ENCODE measurements at places on chromosomes 4 and X.
A peak's percentile ranks its signal among the peaks of the same experiment; 100 is the strongest.

DNA sequence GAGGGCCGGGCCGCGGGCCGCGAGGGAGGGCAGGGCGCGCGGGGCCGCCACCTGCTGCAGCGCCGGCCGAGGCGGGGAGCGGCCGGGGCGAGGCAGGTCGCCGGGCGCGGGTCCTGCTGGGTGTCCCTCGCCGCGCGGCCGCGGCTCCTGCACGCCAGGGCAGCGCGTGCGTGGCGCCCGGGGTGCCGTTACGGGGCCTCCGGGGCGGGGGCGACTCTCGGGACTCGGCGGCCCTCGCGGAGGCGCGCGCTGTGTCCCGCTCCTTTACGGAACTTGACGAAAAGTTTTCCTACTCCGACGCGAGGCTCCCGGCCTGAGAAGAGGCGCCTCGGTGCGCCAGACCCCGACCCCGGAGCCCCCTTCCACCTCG lies 329 bp downstream of the TBC1D14 start:
- DNase-seq, result no peak

- DNase-seq, result no peak
These were observed 86.6 kb upstream of the TMEM150C start for GRCh38 chr4:82648356-82648755.

GRCh38 chr4:73821325-73821724 lies 15.2 kb upstream of the CXCL6 start:
- DNase-seq, result no peak

DNA sequence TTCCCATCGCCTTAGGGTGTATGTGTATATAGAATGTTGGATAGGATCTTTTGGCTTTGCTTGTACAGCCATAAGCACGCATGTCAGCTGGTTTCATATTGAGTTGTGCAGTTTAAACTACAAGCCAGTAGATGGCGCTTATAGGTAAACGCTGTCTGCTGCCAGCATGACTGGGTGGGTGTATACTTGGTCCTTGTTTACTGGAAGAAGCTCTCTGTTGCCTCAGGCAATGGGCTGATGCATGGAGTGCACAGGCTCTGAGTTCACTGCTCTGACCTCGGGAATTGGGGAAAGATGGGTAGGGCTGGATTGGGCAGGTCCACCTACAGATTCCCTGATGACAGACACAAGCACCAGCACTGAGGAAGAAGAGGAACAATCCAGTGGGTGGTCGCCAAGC lies 831.5 kb downstream of the STIM2 start:
- DNase-seq, result no peak

DNA sequence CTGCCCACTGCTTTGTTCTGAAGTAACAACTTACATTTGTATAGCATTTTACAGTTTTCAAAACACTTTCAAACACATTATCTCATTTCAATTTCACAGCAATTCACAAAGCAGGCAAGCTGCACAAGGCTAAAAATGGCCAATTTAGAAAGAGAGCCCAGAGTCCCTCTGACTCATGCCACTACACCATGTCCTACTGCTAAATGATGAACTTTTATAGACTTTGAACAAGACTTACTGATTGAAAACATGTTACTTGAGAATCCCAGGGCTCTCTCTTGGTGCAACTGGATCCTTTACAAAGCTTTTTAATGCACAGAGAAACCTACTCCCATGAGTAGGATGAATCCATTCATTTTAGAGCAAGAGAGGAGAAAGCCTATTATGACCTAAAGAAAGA lies 5.8 kb upstream of the G3BP2 start:
- no peak for DNase-seq

DNA sequence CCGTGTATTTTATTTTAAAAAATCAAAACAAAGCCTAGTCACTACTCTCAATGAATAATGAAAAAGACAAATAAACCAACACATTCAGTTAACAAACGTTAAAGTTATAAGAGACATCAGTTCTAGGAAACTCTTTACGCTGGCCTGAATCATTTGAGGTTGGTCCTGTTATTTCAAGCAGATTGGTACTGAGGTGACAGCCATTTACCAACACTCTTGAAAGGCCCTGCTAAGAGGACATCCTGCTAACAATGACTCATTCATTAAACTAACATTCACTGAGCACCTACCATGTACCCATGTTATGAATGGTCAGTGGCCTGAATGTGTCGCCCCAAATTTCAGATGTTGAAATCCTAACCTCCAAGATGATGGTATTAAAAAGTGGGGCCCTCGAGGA lies 57.1 kb upstream of the ADGRG2 start:
- no peak for DNase-seq

GRCh38 chrX:7132335-7133049 lies 15.0 kb upstream of the STS start:
- DNase-seq, result no peak

DNA sequence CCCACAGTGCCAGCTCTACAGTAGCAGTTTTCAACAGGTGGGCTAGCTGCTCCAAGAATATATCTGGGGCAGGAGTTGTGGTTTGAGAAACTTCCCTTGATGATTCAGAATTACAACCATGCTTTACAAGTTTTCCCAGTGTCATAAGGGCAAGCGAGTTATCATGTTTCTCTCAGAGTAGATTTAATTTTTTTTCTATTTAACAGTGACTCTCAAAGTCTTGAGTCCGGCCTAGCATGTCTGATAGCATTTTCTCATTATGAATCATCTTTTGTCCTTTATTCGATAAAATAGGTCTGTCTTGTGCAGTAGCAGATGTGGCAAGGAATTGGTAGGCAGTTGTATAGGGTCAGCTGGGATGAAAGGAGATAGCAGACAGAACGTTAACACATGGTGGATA lies 62.2 kb upstream of the SPANXD start:
- no peak for DNase-seq

- no peak for DNase-seq
These were observed 33.4 kb upstream of the RBM47 start for GRCh38 chr4:40662962-40663604.

DNA sequence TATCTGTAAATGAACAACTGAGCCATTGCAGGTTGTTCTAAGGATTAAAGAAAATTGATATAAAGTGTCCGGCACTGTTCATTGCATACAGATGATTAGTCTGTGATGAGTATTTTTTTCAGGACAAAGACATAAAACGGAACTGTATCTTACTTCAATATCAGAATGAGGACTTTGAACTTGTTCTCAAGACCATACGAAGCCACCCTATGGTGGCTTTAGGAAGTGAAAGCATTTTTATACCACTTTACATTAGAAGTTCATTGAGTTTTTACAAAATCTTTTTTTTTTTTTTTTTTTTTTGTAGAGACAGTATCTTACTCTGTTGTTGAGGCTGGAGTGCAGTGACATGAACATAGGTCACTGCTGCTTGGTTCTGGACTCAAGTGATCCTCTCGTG lies 45.2 kb upstream of the TRIM2 start:
- no peak for DNase-seq

DNA sequence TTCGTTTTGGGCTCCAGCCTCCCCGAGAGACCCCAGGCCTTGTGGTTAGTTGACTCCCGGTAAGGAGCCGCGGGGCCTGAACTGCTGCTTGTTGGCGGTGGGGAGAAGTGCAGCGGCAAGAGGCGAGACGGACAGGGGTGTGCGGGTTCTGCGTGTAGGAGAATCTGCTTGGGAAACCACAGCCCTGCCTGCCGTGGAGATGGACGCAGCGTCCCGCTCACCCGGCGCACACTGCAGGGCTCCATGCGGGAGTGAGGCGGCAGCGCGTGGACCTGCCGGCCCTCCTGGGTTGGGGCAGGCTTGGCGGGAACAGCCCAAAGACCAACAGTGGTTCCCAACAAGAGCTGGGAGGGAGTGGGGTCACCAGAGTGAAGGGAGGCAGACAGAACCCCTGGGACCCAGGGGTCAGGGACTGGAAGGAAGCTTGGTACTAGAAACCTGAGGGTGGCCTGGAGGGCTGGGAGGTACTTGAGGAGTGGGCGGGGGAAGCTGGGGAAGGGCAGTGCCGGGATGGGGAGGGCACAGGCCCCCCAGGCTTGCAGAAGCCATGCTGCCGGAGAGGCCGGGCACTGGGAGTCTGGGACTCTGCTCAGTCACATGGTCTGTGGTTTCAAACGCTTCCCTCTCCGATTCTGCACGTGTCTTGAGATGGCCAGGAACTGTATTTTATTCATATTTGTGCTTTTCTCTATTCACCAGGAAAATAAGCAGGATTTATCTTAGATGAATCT lies 70.8 kb downstream of the RGS12 start:
- DNase-seq, result no peak

- peak; percentile 14 for DNase-seq
These were observed at the start of gene GK for GRCh38 chrX:30653415-30654131. TSS of gene GK (plus strand) at chrX:30653423. CDS start at chrX:30653538, 115 bp downstream.

DNA sequence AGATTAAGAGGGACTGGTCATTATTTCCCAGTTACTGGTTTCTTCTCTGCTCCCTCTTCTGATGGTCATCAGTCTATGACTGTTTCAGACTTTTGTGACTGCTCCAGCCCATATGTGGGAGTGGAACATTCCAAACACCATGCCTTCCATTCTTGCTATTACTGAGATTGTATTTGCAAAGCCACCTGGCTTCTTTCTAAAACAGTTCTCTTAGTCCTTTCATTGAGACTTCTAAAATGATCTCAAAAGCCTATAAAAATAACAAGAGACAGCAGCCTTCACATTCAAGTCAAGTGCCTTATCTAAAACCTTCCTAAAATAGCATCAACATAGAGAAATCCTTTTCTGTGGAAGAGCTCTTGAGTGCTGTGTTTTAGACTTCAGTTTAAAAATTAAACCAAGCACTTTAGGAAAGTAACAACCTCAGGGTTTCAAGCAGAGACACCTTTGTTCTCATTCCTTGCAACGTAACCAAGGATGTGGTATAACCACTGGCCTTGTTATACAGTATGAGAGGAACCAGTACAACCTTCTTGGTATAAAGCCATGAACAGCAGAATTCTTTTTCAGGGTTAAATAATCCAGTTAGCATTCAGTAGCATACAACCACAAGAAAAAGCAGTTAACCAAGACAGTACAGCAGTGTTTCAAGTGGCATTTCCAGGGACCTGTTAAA lies 97.1 kb downstream of the NFKB1 start:
- DNase-seq, result no peak

DNA sequence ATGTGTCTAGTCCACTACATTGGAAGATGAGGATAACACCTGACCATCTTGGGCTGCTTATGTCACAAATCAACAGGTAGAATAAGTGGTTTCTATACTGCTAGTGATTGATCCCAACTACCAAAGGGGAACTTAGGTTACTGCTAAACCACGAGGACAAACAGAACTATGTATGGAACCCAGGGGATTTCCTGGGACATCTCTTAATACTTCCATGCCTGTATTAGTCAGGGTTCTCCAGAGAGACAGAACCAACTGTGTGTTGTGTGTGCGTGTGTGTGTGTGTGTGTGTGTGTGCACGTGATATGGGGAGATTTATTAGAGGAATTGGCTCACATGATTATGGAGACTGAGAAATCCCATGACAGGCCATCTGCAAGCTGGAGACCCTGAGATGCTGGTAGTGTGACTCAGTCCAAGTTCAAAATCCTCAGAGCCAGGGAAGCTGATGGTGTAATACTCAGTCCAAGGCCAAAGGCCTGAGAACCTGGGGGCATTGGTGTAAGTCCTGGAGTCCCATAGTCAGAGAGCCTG lies 16.2 kb upstream of the AFF1 start:
- no peak for DNase-seq

- DNase-seq, result no peak
These were observed 734 bp downstream of the STOX2 start for GRCh38 chr4:183905593-183906488.

DNA sequence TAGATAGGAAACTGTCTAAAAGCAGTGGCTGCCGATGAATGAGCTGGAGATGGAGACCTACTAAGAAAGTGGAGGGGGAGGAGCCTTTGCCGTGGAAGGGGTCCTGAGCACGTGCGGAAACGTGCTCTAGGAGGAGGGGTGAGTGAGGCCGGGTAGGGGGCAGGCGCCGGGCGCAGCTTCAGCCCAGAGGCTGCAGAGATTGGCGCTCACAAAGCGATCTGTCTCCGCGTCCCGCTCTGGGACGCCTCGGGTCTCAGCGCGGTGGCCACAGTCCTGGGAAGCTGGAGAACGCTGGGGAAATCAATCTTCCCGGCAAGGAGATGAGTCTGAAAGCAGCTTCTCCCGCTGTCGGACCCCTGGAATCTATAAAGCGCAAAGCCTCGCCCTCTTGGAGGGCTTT lies 444 bp upstream of the ARHGAP6 start:
- DNase-seq, result no peak

DNA sequence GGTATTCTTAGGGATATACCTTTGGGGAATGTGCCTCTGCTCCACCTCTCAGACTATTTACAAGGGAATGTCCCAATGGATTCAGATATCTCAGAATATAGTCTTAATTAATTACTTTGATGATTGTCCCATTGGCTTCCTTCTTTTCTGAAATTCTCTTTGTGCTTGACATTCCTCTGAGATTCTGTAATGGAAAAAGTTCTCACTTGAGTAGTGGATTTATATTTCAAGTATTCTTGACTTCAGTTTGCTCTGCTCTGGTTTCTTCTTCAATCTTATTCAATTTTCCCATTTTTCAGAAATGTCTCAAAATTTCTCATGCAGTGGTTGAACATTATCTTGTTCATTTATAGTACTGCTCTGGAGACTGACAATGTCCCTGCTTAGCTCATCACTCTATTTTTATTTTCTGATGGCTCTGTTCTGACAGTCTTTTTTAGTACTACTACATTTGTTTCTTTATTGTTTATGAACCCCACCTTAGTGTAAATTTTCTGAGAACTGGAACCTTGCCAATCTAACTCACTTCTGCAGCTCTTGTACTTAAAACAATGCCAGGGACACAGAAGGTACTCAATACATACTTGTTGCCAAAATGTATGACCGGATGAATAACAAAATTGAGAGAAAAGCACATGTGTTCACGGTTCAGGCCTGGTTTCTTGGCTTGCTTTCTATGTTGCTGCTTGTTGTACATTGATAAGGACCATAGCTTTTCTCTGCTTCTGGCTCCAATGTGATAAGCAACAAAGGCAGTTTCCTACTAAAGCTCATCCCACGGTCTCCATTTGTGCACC lies 471.7 kb downstream of the GASK1B start:
- DNase-seq, result no peak

DNA sequence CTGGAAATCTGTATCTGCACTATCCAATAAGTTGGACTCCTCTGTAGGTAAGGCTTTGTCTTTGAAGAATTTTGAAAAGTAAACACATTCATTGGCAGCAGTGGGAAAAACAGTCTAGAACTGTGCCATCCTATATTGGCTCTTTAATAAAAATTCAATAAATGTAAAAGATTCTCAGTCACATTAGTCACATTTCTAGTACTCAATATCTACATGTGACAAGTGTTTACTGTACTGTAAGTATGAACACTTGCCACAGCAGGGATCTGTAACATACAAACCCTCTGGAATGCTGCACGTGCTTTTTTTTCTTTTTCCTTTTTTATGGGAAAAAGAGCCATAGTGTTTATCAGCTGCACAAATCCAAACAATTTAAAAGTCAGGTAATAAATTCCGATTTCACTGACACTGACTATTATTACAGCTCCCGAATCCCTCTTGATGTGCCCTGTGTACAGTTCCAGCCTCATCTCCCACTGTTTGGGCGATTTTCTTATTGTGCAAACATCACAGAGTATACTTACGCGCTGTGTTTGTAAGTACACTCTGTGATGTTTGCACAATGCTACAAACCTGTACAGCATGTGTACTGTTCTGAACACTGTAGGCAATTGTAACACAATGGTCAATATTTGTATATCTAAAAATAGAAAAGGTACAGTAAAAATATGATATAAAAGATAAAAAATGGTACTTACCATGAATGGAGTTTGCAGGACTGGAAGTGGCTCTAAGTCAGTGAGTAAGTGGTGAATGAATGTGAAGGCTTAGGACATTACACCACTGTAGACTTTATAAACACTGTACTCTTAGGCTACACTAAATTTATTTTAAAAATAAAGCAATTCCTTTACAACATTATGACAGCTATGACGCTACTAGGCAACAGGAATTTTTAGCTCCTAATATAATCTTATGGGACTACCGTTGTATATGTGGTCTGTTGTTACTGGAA lies 8.7 kb downstream of the PYURF start:
- DNase-seq, result no peak
